ENCODE measurements at places on chromosomes 5 and 9.

DNA sequence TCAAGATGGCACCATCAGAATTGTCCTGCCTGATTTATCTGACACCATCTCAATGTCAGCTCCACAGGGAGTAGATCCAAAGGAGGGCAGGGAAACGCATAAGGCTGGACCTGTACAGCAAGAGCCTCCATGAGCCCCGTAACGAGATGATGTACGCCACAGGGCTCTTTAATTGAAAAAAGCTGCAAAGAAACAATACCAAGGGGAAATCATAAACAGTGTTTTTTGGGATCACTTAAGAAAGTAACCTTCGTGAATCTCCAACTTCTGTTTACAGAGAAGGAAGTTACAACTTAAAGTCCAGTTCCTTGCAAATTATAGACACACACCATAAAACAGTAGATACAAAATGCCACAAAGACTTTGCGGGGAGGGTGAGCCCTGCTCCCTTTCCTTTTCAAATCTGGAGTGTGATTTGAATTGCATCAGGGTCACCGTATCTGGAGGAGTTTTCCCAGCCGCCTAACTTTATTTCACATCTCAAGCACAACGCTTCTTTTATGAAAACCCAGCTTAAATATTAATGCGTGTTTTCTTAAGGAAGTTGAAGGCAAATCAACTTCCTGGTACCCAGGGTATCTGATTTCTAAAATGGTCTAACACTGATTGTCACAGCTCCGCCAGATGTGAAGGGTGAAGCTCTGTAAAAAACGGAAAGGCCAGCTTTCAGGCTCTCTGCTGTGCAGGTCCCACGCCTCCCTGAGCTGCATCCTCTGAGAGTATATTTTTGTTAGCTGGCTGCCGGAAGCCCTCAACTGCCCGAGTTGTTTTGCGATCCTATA is 88.9 kb downstream of the EBF1 start:
- DNase-seq = no peak

DNA sequence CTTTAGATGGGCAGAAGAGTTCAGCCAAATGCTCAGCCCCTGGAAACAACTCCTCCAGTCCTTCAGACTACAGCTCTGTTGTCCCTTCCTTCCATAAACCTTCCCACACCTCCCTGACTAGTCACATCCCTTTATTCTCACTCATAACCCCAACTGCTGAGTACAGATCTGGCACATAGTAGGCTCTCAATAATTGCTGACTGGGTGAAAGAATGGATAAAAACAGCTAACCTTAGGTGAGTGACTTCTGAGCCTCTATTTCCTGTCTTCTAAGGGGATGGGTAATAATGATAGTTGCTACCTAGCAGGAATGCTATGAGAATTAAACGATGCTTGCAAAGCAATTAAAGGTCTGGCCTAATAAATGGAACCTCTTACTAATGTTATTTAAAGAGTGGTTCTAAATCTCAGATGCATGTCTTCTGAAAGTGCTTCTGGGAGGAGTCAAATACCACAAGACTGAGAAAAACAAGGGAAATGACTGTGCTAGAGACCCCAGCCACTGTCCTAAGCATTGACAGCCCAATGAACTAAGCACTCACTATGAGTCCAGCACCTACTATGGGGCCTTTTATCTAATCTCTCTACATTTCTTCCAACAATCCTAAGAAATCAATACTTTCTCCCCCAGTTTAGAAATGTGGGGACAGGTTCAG is 2.5 kb upstream of the NR6A1 start:
- no peak for DNase-seq

- no peak for DNase-seq
These were observed 65.8 kb downstream of the BOD1 start for GRCh38 chr5:173550641-173551040.

DNA sequence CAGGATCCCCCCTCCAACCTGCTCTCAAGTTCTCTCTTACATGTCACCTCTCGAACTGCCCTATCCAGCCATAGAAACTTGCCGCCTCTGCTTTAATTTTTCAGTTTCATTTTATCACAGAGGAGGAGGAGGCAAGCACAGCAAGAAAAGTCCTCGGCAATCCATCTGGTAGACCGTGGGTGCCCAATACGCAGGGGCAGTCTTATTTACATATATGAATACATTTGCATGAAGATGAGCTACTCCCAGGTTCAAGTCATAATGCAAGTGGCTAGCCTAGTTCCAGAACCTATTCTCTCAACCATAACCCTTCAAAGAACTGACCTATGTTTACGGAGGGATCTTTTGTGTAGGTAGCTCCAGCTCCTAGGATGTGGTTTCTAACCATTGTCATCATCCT is 223.2 kb upstream of the PANK3 start:
- DNase-seq = no peak

- no peak for DNase-seq
These were observed 12.0 kb downstream of the FOXD1 start for GRCh38 chr5:73436535-73437100.

DNA sequence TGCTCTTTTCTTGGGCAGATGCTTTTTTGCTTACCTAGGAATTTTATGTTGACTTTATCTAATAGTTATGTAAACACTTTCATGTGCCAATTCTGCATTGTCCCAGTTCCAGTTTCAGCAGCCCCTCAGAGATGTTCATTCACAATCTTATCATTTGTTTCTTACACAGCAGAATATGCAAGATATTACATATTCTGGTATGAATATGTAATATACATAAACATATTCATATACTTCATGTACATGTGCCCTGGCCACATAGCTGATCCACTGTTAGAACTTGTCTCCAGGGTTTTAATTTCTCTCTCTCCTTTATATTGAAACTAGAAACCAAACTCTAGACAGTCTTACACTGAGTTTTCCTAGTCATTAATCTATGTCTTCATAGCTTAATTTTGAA is 90.2 kb upstream of the PARP8 start:
- no peak for DNase-seq

GRCh38 chr9:76474419-76474818 is 15.4 kb downstream of the GCNT1 start:
- DNase-seq = no peak

DNA sequence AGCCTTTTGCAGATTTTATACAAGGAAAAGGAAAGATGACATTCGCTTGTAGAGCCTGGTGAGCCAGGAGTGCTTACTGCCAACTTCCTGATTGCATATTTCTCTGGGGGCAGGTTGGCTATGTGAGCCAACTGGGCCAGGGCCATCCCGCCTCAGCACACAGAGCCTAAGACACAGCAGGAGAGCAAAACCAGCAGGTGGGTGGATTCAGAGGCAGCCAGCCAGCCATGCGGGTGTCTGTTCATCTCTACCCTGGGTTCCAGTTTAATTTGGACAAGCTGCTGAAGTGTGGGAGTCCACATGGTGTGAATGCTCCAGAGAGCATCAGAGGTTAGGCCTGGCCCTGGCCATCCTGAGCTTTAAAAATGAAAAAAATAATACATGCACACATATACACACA is 291.4 kb downstream of the ARHGEF28 start:
- DNase-seq = no peak

- DNase-seq = no peak
These were observed 54.8 kb downstream of the CAMK4 start for GRCh38 chr5:111278858-111279504.

All from SIG-M5 (cell line).